Tracheal epithelial cell (primary cell): ENCODE measurements at places on chromosomes 6 and 20. TPM values are rescaled to one million over a fixed set of nuclear protein-coding genes. Genes with fewer than 3 reads are reported as not detected.

The PDYN gene
- total RNA-seq: not detected in 2 replicates

The VWA7 gene
- total RNA-seq: 0.43 and 0.48 TPM in 2 replicates

The ADAM33 gene
- total RNA-seq: not detected in 2 replicates

The PGM3 gene
- total RNA-seq: 46.7 and 84.3 TPM in 2 replicates

The FGD2 gene
- total RNA-seq: under 0.01 and 0.48 TPM in 2 replicates

The QRSL1 gene
- total RNA-seq: 12.5 and 22.4 TPM in 2 replicates

The BPIFA1 gene
- total RNA-seq: not detected in 2 replicates

The KCNB1 gene
- under 0.01 TPM in 1 of 2 replicates, not detected in the other for total RNA-seq

The HCRTR2 gene
- total RNA-seq: not detected in 2 replicates

The CLDN20 gene
- not detected in 2 replicates for total RNA-seq

The SLC35D3 gene
- total RNA-seq: under 0.01 TPM in 1 of 2 replicates, not detected in the other

The SYCP2L gene
- 0.48 and 0.64 TPM in 2 replicates for total RNA-seq

The WFDC2 gene
- 0.96 TPM in 1 of 2 replicates, not detected in the other for total RNA-seq

The UBD gene
- total RNA-seq: 9.9 TPM in 1 of 2 replicates, not detected in the other

The EPHA7 gene
- total RNA-seq: 0.24 TPM in 1 of 2 replicates, not detected in the other

The BNIP5 gene
- total RNA-seq: 0.24 TPM in 1 of 2 replicates, not detected in the other

The LPA gene
- total RNA-seq: 0.24 TPM in 1 of 2 replicates, not detected in the other

The GNMT gene
- total RNA-seq: not detected in 2 replicates

The FOXA2 gene
- 4.8 and 8.1 TPM in 2 replicates for total RNA-seq
